ENCODE measurements at places on chromosomes 2 and 18.

- DNase-seq: no peak
Observed at GRCh38 chr2:174774886-174775285, 10.6 kb upstream of the CHRNA1 start.

GRCh38 chr2:21715887-21716286 lies 592.1 kb downstream of the TDRD15 start:
- DNase-seq: no peak

- no peak for DNase-seq
Observed at GRCh38 chr18:69414184-69414583, 13.5 kb downstream of the DOK6 start.

DNA sequence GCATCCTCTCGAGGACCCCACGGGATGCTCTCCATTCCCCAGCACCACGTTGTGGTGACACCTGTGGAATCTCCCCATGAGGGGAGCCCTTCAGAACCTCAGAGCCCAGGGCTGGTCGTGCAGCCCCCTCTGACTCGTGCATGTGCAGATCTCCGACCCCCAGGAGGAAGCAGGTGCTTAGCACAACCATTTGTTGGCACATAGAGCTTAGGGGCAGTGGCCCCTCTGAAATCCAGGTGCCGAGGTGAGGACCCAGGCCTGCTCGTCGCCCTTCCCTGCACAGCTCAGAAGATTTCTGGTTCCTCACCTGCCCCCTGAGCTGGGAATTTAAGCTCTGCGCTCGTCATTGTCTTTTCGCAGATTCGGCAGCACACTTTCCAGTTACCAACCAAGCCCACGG lies 1.3 kb upstream of the OTOS start:
- DNase-seq: no peak

DNA sequence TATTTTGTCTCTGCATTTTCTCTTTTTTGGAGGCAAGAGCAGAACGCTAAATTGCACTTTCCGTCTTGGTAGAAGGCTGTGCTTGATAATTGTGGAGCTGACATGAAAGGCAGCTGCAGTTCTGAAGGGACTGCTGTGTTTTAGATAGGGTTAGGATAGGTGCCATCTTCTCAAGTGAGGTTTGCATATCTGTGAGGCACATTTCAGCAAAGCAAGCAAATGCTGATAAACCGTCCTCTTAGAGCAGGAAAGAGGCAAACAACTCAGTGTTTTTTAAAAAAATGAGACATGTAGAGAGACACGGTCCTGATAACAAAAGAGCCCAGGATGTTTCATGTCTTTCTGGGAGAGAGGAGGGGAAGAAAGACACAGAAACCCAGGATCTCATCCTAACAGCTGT lies 217.7 kb downstream of the SOCS6 start:
- DNase-seq: no peak

- no peak for DNase-seq
Observed at GRCh38 chr18:48884771-48885170, 66.0 kb downstream of the SMAD7 start.
